ENCODE measurements at places on chromosomes 12 and 14. TPM values are rescaled to one million over a fixed set of nuclear protein-coding genes. Genes with fewer than 3 reads are reported as not detected.

The ASPG gene
- 2.1 TPM for polyA plus RNA-seq

DNA sequence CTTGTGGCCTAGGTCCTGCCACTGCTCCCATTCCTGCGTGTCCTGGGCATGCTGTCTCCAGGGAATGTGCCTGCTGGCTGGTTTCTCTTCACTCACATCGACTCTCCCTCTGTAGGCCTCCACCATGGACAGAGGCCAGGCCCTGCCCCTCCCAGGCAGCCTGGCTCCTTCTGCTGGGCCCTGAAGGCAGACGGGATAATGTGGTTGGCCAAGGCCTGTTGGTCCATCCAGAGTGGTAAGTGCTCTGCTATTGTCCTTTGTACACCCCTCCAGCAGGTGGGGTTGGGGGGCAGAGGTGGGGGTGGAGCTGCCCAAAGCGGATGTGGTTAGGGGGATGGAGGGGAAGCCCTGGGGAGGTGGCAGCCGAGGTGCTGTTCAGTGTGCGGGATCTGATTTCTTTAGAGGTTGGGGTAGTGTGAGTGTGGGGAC lies 9.5 kb upstream of the NR4A1 start:
- no peak for DNase-seq

- no peak for DNase-seq
These were observed 376.7 kb downstream of the ALG10 start for GRCh38 chr12:34398706-34399630.

The PTPRO gene
- 1.9 TPM for polyA plus RNA-seq

- DNase-seq = no peak
These were observed 36.9 kb downstream of the ITPK1 start for GRCh38 chr14:93078870-93079269.

DNA sequence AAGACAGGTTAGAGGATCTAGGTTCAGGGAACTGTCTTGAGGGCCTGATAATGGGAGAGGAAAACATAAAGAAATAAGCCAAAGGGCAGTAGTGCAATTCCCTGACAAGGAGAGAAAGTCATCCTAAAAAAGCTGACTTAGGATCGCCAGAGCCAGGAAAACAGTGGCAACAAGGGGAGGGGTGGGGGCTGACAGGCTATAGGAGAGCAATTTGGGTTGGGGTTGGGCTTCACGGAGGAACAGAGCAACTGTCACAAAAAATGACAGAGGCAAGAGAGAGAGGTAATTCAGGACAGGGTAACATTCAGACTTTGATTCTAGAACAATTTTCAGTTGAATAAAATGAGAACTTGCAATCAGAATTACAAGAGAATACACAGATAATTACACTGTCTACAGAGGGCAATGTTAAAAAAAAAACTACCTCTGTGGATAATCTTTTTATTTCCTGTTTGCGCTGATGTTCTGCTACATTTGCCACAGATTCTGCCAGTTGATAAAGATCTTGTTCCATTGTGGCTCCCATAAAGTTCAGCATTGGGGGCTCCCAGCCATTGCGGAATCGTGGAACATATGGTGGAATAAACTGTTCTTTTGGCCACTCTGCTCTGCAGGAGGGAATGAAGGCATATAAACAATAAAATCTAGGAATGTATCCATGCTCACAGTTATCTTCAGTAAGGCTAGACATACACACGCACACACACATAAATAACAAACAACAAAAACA lies 138.6 kb downstream of the EPS8 start:
- DNase-seq = no peak

The CS gene
- 232 TPM for polyA plus RNA-seq

The TCTN1 gene
- 21.5 TPM for polyA plus RNA-seq

The EPYC gene
- not detected for polyA plus RNA-seq

DNA sequence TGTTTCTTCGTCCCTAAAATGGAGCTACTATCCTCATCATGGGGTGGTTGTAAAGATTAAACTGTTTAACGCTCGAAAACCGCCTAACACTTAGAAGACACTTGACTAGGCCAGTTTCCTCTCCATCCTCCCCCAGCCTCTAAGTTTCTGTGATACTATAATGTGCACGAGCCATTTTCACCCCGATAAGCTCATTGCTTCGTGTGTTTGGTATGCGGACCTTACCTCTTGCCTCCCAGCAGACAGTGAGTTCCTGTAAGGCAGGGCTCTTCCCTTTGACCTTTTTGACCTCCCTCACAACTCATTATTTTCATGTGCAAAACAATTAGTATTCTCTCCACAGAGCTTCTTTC lies 499 bp upstream of the GXYLT1 start:
- DNase-seq = no peak

The FBLN5 gene
- 53.0 TPM for polyA plus RNA-seq

- no peak for DNase-seq
These were observed 46.8 kb upstream of the CISTR start for GRCh38 chr12:53798575-53798974.

The KRT2 gene
- polyA plus RNA-seq = 0.08 TPM

GRCh38 chr14:86940106-86940505 lies 1052.9 kb downstream of the GALC start:
- no peak for DNase-seq

- DNase-seq = no peak
These were observed 7.5 kb upstream of the C12orf43 start for GRCh38 chr12:121023799-121024198.

- no peak for DNase-seq
These were observed 132.3 kb downstream of the C12orf75 start for GRCh38 chr12:105462831-105463230.

The RNASE7 gene
- polyA plus RNA-seq = 0.14 TPM

The NELL2 gene
- polyA plus RNA-seq = 0.25 TPM

DNA sequence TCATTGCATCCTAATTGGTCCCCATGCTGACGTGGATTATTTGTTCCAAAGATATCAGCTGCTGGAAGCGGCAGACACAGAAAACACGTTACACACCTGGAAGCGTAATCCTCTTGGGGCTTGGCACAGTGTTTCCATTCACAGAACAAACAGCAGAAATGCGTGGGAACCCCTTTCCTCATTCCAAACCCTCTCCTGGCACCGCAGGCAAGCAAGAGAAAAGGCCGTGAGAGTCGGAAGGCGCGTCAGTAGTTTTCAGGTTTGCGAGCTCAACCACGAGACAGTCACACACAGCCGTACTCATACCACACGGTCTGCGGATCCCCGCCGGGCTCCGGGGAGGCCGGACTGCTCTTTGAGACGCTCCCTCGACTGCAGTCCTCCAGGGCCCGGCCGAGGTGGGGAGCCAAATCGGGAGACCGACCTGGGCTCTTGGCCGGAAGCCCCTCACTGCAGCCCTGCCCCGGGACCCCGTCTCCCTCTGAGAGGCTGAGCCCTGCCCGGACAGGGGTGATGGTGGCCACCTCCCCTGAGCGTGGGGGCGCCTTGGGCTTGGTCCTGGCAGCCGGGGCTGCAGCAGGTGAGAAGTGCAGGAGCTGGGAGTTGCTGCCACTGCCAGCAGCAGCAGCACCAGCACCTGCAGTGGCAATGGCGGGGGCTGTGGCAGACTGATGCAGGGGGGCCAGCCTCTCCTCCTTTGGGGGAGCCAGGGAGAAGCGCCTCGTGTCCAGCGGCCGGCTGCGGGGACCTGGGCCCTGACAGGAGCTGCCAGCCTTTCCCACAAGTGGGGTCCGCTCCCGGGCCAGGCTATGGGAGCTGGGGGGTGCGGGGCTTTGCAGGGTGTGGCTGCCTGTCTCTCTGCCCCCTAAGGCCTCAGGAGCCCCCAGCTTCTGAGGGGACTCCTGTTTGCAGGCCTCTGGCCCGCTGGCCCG lies 28.1 kb upstream of the GPR68 start:
- DNase-seq = no peak

DNA sequence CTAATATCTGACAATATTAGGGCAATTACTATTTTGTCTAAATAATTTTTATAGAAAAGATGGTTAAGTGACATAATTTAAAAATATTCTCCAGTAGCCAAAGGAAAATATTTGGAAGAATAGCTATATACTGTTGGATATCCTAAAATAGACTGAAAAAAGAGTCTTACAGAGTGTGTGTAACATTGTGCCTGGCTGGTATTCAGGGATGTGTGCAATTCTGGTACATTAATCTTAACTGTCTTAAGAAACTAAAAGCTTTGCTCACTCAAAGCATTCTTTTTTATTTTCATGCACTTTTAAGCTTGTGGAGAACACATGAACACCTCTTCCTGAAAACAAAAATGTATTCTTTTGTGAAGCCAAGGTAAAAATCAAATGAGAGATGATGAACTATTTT lies 10.1 kb upstream of the NR2C1 start:
- DNase-seq = no peak
